ENCODE measurements at places on chromosomes 6 and 20.

DNA sequence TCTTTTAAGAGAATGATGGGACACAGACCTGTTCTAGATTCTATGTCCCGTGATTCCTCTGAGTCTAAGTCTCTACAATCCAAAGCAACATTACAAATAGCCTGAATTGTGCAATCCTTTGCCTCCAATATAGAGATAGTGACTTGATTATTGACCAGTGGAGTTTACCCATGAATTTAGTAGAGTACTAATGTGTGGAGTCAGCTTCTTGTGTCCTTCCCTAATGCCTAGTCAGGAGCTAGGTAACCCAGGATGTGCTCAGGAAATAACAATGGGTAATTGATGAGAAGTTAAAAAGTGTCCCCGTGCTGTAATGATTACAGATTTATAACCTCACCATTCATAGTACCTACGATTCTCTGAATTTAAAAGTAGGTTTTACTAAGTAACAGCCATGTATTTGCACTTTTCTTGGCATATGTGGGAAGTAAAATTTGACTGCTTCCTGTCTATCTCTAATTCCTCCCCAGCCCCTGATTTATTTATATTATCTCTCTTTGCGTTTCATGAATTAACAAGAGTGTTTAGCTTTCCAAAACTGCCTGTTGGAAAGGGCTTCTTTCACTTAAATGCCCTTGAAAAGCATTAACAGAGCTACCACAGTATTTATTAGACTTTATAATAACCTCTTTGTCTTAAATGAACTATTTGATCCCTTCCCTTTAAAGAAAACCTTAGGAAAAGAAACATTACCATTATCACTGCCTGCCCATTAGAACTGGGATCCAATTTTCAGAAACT, 30.5 kb downstream of the NEDD9 start:
- DNase-seq: no peak

GRCh38 chr6:99802396-99803031, 191.5 kb downstream of the MCHR2 start:
- DNase-seq: no peak

DNA sequence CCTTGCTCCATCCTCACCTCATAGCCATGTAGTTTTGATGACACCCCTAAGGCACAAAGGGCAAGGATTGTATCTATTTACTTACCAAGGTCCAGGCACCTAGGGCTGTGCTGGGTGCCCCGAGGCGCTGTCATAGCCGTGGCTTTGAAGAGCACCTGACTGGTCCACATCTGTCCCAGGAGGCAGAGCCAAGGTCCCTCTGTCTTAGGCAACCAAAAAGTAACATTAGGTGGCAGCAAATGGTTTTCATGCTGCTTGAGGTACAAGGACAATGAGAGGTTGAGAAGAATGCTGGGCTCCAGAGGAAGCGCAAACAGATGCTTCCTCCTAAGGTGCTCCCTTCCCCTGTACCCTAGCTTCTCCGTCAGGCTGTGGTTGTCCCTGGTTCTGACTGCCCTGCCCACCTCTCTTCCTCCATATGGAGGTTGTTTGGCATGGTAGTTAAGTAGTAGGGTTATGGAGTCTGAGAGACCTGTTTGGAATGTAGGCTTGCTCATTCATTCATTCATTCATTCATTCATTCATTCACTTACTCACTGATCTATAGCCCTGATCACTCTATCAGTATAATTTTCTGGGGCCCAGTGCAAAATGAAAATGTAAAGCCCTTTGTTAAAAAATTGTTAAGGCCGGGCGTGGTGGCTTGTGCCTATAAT, 3.0 kb upstream of the UQCC2 start:
- no peak for DNase-seq

DNA sequence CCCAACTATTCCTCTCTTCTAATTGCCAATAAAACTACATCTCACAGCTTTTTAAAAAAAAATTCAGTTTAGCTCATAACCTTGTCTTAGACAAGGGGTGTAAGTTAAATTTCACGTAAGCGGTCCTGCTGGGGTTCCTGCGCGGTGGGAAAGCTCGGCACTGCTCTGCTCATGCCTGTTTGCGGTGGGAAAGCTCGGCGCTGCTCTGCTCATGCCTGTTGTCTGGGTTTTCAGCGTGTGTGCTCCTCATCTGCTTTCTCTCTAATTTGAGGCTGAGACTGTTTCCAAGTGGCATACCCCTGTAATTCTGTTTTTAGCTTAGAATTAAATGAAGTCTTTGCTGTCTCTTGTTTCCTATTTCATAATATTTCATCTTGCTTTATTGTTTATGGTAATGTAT, 18.6 kb downstream of the ARID1B start:
- DNase-seq: no peak

DNA sequence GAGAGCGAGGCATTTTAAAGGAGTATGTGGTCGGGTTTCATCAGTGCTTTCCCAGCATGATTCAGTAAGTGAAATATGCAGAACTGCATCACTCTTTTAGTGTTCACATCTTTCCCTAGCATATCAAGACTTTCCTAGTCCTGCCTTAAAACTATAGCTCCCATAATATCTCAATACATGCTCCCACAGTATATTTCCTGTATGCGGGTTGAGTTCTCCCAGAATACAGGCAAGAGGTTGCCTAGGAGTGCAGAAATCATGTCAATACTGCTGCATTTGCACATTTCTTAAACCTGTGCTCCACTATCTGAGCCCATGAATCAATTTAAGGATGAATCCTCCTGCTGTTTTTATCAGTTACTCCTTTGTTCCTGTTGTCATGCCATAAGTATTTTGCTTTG, 386.6 kb upstream of the SLC35B3 start:
- DNase-seq: no peak

DNA sequence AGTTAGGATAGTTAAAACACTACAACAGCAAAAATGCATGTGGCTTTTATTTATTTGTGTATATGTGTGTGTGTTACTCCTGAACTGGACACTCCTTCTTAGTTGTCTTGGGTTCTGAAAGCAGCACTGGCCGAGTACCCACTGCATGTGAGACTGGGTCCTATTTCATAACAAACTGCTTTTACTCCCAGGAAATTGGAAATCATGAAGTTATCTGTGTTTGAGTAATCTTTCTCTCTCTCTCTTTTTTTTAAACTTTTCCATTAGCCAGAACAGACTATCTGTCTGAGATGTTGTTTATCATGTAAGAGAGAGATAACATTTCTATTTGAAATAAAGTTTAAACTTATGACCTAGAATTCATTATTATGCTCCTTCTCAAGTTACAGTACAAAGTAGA, 110.4 kb downstream of the LIN28B start:
- DNase-seq: no peak

DNA sequence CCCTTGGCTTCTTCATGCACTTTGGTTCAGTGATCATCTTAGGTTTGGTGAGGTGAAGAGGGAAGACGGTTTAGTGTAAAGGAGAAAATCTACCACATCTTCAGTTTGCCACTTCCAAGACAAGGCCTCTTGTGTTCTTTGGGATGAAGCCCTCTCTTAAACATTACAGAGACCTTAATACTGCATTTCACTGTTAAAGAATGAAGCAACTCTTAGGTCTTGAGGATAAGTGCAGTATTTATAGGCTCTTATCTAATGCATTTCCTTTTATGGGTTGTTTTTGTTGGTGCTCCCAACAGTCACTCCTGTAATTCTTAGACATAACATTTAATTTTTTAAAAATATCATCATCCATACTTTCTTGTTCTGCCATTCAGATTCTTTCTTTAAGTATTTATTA, 139.9 kb upstream of the LAMP5 start:
- DNase-seq: no peak

DNA sequence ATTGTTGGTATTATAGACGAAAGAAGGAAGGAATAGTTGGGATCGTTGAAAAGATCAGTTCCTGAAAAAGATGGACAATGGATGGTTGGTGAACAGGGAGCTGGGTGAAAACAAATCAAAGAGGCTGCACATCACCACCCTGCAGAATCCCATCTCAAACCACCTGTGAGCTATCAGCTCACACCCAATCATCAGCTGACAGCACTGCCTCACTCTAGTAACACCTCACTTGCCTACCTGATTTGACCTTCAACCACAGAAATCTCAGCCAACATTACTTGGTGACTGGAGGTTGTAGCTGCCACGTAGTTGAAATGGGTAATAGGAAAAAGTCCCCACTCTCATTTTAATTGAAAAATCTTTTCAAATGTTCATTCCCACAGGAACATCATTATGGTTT, 101.8 kb upstream of the DST start:
- no peak for DNase-seq

DNA sequence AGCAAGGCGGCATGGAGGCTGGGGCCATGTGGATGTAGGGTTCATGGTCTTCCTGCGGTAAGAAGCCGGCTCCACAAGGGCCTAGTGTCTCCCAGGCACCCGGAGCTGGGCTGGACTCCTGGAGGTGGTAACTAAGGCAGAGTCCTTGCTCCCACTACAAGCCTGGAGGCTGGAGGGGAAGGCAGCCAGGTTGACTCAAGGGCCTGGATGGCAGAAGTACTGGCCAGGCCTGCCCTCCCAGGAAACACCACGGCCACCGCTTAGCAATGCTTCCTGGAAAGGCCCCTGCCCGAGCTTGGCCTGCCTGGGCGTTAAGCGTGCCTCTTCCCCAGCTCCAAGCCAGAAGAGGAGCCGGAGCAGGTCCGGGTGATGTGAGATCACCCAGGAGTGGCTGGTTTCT, 182.0 kb downstream of the ZDHHC14 start:
- no peak for DNase-seq

GRCh38 chr6:157607317-157608109, 215.5 kb upstream of the SNX9 start:
- no peak for DNase-seq

GRCh38 chr6:39803872-39804271, 11.7 kb downstream of the DAAM2 start:
- no peak for DNase-seq

GRCh38 chr6:38695933-38696332, 7.0 kb downstream of the GLO1 start:
- no peak for DNase-seq

Data from effector CD4-positive, alpha-beta T cell (primary cell).